Upper lobe of left lung (tissue), 6 donors: ENCODE measurements at places on chromosomes 5 and 9. TPM values are rescaled to one million over a fixed set of nuclear protein-coding genes. Genes with fewer than 3 reads are reported as not detected.

Gene RGP1
- total RNA-seq: 23.0 TPM

Gene HAND1
- not detected for total RNA-seq

Gene PIP5K1B
- 44.1 TPM for total RNA-seq

Gene FGF1
- total RNA-seq: 0.76 TPM

Gene MEIKIN
- not detected for total RNA-seq

Gene DNAJC21
- 47.3 TPM for total RNA-seq

Gene SUSD3
- total RNA-seq: 7.0 TPM

Gene C1QTNF2
- not detected for total RNA-seq

Gene FRMD3
- total RNA-seq: 7.3 TPM

Gene TBC1D13
- 25.7 TPM for total RNA-seq

Gene POC5
- 14.0 TPM for total RNA-seq

Gene FAM153A
- total RNA-seq: 31.4 TPM

Gene CD180
- total RNA-seq: 4.8 TPM

Gene MYOZ3
- total RNA-seq: 2.8 TPM

Gene SREK1
- total RNA-seq: 49.5 TPM

Gene LCN1
- not detected for total RNA-seq

Gene ACSL6
- 0.74 TPM for total RNA-seq

Gene TMEM167A
- total RNA-seq: 45.5 TPM
